ENCODE measurements at places on chromosomes 1 and 21.

DNA sequence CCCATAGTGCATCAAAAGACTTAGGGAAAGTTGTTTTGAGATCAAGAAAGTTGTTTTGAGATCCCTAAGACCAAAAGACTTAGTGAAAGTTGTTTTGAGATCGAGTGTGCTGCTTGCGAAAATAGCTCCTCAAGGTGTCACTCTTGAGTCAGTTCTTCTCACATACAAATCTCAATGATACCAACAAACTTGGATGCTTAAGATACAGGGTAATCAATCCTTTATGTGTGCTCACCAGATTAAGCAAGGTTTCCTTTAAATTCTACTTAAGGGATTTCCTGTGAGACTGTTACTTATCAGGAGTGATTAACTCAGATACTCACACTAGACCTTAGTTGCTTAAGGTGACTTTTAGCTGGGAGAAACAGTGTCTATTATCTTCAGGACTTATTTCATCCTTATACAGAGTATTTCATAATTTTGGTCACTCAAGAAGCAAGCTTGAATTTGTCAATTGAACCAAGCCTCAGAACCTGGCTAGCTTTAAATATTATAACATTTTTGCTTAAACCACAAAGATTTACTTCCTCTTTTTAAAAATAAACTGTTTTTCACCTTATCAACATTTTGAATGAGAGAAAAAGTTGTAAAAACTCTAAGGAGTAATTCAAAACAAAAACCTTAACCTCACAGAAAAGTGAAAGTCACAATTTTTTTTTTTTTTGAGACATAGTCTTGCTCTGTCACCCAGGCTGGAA, 8.0 kb upstream of the RLF start:
- no peak for DNase-seq

- no peak for DNase-seq
Measured at GRCh38 chr1:11960715-11961114, 19.5 kb upstream of the MFN2 start.

GRCh38 chr1:99004254-99004860, 304 bp downstream of the PLPPR5 start:
- DNase-seq = no peak

DNA sequence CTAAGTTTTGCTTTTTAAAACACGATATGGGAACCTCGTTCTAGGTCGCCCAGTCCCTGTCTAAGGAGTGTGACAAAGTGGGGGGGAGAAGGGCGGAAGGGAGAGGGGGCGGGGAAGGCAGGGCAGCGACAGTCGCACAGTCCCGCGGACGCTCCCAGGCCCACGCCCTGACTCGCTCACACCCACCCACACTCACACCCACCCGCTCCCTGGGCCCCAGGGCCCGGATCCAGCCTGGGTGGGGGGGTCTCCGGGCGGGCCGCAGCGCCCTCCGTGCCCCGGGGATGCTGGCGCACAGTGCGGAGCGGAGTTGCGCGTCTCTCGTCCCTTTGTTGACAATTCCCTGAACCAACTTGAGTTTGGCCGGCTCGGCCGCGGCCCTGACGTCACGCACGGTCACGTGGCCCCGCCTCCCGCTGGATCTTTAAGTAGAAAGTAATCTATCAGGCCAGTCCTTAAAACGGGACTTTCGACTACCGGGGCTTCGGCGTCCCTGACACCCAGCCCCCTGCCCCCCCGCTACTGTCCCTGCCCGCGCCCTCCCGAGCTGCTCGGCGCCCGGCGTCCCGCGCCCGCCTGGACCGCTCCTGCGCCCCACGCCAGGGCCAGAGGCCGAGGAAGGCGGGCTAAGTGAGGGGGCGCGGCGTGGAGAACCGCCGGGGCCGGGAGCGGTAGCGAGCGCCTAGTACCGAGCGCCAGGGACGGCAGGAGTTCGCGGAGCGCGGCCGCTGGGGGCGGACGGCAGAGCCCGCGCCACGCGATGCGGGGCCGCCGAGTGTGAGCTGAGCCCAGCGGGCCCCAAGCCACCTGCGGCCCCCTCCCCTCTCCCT, at the start of gene FOXD3:
Gene FOXD3 (plus strand): TSS at position 454 of the 830 bp plus-strand sequence. CDS start 492 bp downstream, outside the sequence.
- peak; percentile 90 for DNase-seq

Data from lower leg skin (tissue), 4 donors.